KBM-7 (cell line): ENCODE measurements at places on chromosomes 4 and X.

- peak; percentile 91 for DNase-seq
These were observed 42.4 kb downstream of the CLCN4 start for GRCh38 chrX:10199212-10199611.

DNA sequence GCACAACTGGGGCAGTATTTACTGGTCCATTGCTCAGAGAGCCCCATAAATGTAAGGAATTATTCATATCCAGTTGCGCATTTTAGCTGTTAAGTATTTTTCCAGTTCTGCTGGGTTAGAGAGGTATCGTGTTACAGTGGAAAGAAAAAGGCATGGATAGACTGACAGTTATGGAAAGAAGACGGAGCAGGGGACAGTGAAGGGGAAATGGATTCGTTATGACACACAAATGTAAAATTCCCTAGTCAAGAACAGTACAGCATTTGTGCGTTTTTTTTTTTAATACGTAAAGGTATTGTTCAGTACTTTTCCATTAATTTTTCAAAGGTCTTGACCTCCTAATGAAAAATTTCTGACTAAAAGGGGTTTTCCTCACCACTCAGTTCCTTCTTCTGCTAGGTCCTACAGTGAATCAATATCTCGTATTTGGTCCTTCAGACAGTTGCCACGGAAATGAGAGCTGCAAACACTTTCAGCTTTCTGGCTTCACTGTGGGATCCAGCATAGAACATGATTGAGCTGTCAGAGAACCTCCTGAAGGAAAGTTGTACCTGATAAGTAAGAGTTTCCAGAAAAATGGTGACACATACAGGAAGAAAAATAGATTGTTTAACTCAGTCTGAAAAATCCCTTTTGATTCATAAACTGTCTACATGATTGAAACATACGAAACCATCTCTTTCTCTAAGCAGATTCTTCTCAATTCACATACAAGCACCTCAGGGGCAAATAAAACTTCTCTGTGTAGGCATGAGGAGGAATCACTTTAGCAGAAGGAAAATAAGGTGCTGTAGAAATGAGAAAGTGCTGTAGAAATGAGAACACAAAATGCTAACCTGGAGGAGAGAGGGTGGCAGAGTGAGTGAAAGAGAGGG is 21.8 kb upstream of the BBS12 start:
- DNase-seq: no peak

- no peak for DNase-seq
These were observed 1.9 kb downstream of the BCORL1 start for GRCh38 chrX:129984111-129984958.

DNA sequence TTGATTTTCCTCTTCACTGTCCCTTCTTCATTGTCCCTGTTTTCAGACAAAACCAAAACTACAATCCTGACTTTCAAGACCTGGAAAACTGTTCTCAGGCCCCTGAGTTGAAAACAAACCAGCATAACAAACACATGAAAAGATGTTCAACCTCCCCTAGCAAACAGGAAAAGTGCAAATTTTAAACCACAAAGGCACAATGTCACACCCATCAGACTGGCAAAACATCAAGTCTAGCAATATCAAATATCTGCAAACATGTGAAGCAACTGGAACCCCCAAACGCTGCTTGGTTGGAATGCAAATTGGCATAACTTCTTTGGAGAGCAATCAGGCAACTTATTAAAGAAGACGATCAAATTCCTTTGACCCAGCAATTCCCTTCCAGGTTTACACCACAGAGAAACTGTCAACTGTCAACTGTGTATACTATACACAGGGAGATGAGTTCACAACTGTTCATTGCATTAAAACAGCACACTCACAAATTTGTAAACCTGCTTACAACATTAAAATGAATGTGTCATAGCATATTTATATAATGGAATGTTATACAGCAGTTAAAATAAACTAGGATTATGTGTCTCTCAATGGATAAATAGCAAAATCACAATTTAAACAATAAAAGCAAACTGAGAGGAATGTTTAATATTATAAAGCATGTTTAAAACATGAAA is 7.0 kb downstream of the USP46 start:
- no peak for DNase-seq

DNA sequence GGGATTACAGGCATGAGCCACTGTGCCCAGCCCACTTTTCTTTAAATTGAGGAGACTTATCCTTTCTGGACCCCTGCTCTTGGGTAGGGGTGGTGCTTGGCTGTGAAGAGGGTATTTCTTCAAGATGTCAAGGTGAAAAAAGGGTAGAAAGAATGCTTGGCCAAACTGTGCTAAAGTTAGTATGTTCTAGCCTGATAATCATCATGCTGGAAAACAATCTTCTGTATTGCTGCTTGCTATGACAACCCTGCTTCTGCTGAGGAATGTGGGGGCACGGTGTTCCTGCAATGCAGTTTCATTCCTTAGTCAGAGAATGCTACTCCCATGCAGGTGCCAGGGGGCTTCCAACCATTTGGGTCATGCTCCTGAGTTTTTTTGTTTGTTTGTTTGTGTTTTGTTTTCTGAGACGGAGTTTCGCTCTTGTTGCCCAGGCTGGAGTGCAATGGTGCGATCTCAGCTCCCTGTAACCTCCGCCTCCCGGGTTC is 4.0 kb upstream of the UBE2A start:
- DNase-seq: no peak

DNA sequence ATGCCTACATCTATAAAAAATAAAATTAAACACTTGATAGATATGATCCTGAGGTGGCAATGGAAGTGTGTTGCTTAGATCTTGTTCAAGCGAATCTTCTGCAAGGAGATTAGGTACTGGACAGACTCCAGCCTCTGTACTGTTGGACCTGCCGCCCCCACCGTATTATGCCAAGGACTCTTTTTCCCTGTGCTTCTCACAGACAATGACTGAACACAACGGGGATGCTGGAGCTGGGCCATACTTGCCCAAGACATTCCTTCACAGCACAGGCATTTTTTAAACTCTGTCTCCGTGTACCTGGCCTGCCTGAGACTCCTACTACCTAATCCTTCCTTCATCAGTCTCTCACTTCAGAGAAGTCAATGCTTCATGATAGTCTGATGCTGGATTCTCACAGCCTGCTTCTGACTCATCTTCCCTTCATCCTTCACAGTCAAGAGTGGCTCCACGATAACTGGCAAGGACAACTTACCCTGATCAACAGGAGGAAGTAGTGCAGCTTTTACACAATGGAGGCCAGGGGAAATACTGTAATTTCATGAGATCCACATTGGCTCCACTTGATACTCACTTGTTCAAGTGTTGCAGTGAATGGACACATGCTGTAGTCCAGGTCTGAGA is 754.6 kb upstream of the AGA start:
- no peak for DNase-seq

DNA sequence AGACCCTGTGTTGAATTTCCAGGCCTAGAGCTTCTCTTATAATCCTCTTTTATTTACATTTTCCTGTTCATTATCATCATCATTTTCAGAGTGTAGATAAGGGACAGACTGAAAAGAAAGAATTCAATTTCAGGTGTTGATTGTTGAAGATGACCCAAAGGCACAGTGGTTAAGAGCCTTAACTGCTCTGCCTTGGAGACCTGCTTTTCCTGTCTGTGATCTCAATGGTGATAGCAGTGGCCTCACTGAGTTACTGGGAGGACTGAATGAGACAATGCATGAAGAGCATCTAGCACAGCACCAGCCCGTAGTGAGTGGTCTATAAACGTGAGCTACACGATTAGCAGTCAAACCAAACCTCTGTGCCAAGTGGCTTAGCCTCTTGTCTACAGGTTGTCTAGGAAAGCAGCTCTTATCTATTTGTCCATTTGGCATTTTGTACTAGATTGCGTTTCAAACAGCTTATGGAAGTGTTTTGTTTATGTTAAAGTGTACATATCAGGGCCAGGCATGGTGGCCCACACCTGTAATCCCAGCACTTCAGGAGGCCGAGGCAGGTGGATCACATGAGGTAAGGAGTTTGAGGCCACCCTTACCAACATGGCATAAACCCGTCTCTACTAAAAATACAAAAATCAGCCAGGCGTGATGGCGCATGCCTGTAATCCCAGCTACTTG is 41.5 kb downstream of the SETD7 start:
- no peak for DNase-seq

GRCh38 chr4:24775032-24775605 is 20.3 kb upstream of the SOD3 start:
- no peak for DNase-seq

DNA sequence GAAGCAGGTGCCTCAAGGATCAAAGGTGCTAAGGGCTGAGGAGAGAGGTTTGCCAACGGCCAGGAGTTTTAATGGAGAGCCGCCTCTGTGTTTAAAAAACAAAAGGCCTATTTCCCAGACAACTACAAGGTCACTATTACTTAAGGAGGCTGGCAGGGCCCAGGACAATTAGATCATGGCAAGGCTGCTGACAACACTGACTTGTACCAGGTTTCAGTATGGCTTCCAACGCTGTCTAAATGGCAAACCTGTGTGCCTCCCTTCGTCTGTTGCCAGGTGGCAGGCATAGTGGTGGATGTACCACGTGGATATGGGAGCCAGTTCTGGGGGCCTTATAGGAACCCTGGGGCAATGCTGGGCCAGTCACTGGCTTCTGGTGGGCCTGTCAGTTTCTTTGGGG is 41.0 kb downstream of the NSG1 start:
- no peak for DNase-seq

- DNase-seq: no peak
These were observed 108.4 kb upstream of the LRPAP1 start for GRCh38 chr4:3640587-3640962.

GRCh38 chr4:33837043-33837838 is 2407.1 kb downstream of the ARAP2 start:
- DNase-seq: no peak

DNA sequence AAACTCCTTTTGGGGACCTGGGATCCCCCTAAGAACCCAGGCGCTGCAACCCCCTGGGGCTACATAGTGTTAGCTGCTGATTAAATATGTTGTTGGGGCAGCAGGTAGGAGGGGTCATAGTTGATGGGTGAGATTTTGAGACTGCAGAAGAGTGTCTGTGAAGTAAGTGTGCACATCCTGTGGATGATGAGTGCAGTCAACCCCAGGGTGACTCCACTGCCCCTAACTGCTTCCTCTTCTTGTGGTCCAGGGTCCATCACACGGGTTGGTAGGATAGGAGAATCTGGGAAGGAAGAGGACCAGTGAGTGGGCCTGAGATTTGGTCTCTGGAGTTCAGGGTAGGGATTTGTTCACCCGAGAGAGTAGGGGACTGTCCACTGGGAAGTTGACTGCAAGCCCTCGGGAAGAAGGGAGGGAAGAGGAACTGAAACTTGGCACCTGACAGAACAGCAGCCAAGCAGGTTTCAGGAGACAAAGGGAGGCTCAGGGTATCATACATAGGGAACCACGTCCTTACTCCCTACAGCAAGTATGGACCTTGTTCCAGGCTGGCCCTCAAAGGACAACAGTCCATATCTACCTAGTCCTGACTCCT is 8.5 kb downstream of the DLG3 start:
- DNase-seq: no peak

DNA sequence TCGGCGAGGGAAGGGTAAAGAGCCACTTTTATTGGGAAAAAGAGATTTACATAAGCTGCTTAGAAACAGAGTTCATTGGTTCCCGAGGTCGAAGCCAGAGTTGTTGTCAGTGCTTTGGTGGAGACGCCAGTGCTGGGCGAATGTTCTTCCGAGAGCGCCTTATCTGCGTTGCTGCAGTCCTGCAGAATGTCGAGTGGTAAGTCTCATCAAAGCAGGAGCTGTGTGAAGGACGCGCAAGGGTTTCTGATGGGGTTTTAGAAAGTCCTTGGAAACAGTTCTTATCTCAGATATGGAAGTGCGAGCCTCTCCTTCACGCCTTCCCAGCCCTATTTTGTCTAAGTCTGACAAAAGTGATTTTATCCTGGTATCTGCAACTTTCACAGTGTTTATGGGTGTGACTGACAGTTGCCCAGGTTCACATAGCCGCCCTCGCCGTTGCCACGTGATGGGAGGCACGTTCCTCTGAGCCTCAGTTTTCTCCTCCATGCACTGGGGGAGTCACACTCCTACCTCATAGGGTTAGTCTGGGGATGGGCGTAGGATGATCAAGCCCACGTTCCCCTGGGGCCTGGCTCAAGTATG is 47.3 kb upstream of the NSG1 start:
- no peak for DNase-seq

GRCh38 chr4:62232814-62233213 is 1032.7 kb downstream of the ADGRL3 start:
- no peak for DNase-seq

DNA sequence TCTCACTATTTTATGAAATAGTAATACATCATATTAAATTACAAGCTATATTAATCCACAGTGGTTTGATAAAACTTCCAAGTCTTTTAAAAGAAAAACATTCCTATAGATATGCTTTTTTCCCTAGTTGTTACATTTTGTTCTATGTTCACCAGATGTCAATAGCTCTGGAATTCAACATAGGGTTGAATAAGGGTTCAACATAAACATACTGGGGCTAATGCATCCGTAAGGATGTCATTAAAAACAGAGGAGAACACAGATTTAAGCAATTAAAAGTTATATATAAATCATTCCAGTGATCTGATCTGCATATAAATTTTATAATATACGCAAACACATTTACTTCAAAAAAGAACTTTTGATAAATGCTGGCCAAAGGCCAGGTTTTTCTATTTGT is 32.5 kb downstream of the SULT1B1 start:
- no peak for DNase-seq
